Smooth muscle cell of bladder (primary cell): ENCODE measurements at places on chromosomes 5 and 9. TPM values are rescaled to one million over a fixed set of nuclear protein-coding genes. Genes with fewer than 3 reads are reported as not detected.

Gene C7
- total RNA-seq = 1.1 and 4.0 TPM in 2 replicates

Gene IFNA16
- total RNA-seq = not detected in 2 replicates

Gene HMMR
- 4.2 and 5.5 TPM in 2 replicates for total RNA-seq

Gene NOL6
- 18.6 and 27.2 TPM in 2 replicates for total RNA-seq

Gene PCDHB3
- total RNA-seq = 0.55 and 0.57 TPM in 2 replicates
